ENCODE measurements at places on chromosomes 5 and 9. TPM values are rescaled to one million over a fixed set of nuclear protein-coding genes. Genes with fewer than 3 reads are reported as not detected.
A peak's percentile ranks its signal among the peaks of the same experiment; 100 is the strongest.

FAM78A gene
- polyA plus RNA-seq: 0.65 TPM

CCNJL gene
- polyA plus RNA-seq: 7.4 TPM

FRMD3 gene
- 3.3 TPM for polyA plus RNA-seq

PRXL2C gene
- polyA plus RNA-seq: 7.9 TPM

PRRC2B gene
- 47.3 TPM for polyA plus RNA-seq

DNA sequence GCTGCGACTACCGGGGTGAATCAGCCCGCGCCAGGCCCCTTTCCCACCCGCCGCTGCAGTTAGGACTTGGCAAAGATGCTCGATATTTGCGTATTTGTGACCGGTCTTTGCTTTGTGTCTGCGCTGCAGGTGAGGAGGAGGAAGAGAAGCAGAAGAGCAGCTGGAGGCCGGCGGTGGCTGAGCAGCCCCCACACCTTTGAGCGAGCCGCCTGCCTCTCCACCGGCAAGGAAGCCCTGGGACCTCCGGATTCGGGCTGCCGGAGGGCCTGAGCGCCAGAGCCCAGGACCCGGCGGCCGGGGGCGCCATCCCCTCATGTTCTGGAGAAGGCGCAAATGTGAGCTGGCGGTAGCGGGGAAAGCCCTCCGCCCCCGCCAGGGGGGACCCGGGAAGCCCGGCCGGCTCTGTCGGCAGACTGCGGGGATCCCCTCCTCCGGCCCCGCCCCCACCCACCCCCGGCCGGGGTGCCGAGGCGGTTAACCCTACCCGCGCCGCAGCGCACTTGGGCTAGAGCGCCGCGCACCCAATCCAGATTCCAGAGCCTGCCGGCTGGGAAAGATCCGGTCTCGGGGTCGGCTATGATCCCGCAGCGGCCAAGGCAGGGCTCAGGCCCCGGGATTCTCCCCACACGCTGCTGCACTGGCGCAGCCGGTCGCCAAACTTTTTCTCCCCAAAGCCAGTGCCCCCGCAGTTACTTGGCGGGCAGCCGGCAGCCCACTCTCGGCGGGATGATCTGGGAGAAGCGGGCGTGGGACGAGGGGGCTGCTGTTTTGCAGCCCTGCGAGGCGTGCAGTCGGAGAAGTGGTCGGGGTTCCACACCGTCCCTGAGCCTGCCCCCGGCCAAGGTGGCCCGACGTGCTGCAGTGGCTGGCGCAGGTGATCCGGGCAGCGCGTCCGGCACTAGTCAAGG, 800 bp upstream of the KCNN2 start:
- peak; percentile 7 for DNase-seq

- DNase-seq: no peak
These were observed 54.7 kb downstream of the GLDC start for GRCh38 chr9:6590772-6591384.

DNA sequence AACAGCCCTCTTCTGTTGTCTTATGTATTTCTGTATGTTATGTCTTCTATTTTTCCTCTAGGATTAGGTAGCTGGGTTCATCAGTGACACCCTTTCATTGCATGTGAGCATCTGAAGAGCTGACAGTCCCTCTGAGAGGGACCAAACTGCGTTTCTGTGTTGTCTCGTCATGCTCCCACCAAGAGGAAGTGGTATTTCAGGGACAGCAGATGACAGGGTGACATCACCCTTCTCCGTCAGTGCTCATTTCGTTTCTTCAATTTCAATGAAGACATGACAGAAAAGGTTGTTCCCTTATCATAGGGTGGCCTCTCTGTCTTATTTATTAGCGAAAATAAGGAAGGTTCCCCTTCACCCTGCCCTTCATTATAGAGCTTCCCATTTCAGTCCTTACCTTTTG, 225.9 kb upstream of the NR4A3 start:
- DNase-seq: no peak

- no peak for DNase-seq
These were observed 157.9 kb upstream of the ALDH1B1 start for GRCh38 chr9:38234479-38235170.

GRCh38 chr5:150608991-150609390, 31.5 kb upstream of the SYNPO start:
- DNase-seq: no peak

DNA sequence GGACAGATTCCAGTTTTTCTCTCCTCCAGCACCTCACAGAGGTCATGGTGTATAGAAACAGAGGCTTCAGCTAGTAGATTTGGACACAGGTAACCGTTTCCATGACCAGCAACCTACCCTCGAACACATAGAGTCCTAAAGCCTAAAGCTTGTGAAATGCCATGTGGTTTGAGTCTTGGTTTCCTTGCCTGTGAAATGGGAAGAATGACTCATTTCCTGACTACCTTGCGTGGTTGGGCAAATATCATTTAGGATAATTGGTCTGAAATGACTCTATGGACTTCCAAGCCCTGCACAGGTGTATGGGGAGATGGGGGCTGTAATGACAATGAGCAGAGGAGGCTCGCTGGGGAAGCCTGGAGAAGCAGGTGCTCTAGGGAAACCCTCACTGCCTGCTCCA, 134.6 kb downstream of the TTLL11 start:
- DNase-seq: no peak

GRCh38 chr5:109452661-109453060, 42.9 kb upstream of the PJA2 start:
- no peak for DNase-seq
